ENCODE measurements at places on chromosomes 3 and 15.

GRCh38 chr3:104436506-104436905 lies 930.2 kb upstream of the ALCAM start:
- DNase-seq = peak; percentile 26

GRCh38 chr3:178915365-178915764 lies 156.2 kb downstream of the ZMAT3 start:
- DNase-seq = no peak

- no peak for DNase-seq
Measured at GRCh38 chr3:9716801-9717555, 13.3 kb downstream of the CPNE9 start.

- DNase-seq = no peak
Measured at GRCh38 chr15:88896333-88897033, 1.1 kb upstream of the HAPLN3 start.

DNA sequence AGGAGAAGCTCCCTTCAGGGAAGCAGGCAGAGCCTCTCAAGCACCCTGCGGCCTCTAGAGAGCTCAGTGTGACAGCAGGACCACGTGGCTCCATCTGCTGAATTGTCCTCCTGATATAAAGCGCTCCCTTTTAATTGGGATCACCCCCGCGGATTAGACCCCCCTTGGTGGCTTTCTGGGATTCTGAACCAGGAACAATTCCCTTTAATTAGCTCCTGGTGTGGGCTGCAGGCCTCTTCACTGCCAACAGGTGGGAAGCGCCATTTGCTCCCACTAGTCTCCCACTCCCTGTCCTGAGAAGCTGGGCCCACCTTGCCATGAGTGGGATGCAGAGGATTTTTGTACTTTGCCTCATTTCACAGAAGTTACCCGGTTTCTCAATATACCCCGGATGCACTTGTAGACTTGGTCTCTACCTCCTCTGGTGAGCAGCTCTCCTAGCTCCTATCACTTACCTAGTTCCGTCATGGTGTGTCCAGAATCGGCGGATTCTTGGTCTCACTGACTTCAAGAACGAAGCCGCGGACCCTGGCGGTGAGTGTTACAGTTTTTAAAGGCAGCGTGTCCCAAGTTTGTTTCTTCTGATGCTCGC lies 592 bp downstream of the PGPEP1L start:
- DNase-seq = no peak

- no peak for DNase-seq
Measured at GRCh38 chr3:155372281-155372680, 78.8 kb upstream of the STRIT1 start.

DNA sequence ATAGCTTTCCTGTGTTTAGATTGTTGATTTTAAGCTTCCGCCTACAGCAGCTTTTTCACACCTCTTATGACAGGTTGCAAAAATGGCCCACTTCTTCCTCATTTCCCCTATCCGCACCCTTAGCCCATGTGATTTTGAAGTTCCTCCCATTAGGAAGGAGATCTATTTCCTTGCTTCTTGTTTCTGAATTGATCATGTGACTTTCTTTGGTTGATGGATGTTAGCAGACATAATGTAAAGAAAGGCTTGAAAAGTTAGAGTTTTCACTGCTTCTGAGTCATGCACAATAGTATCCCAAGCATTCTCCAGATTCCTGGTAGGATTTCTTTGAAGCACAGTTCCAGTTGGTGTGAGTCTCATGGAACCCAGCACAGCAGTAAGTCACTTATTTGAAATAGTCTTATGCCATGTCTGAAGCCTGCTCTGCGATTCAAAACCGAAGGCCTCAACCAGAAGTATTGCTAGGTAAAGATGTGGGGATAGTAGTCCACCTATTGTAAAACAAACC lies 76.6 kb downstream of the EDEM1 start:
- no peak for DNase-seq

DNA sequence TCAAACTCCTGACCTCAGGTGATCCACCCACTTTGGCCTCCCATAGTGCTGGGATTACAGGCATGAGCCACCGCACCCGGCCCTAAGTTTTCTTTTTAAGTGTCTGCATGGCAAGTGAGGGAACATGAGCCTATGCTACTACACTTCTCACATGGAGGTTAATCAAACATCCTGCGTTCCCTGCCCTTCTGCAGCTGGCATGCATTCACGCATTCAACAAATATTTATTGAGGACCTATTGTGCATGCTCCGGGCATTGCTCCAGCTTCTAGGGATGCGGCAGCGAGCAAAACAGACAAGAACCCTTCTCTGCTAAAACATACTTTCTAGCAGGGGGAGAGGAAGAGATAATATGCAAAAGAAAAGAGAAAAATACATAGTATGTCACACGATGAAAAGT lies 42.6 kb upstream of the ACKR4 start:
- DNase-seq = peak; percentile 63

DNA sequence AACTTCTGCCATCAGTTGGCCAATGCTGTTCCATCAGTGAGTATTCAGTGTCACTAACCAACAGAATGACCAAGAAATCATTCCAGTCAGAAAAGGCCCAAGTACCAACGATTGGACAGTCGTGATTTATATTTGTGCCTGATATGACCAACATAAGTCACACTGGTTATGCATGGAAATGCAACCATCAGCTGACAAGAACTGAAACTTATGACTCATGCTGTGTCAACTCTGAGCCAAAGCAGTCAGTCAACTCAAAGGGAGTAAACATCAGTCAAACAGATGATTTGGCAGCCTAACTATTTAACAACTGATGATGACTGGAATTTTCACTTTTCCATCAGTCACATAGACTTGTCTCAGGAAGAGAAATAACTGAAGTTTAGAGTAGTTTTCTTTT lies 142.4 kb downstream of the ANXA2 start:
- DNase-seq = no peak

Data from EL (cell line).